ENCODE measurements at places on chromosomes 6 and 20.

DNA sequence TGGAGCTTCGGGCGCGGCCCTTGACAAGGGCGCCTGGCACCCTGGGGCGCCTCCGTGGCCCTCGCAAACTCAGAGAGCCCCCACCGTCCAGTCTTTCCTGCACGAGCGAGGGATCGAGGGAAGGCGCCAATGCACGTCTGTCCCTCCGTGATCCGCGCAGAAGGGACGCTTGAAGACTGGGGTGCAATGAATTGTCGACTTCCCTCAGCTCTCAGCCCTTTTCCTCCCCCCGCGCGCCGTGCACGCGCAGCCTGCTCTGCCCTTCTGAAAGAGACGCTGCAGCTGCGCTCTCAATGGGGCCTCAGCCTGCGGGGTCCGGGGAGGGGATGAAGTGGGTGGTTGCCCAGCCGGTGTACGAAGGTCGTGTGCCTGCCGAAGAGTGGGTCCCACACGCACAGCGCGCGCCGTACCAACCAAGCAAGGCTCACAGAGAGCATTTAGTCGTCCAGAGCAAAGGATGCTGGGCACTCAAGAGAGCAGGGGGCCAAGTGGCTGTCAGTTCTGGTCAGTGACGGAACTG lies 5.5 kb upstream of the SOX4 start:
- no peak for DNase-seq

DNA sequence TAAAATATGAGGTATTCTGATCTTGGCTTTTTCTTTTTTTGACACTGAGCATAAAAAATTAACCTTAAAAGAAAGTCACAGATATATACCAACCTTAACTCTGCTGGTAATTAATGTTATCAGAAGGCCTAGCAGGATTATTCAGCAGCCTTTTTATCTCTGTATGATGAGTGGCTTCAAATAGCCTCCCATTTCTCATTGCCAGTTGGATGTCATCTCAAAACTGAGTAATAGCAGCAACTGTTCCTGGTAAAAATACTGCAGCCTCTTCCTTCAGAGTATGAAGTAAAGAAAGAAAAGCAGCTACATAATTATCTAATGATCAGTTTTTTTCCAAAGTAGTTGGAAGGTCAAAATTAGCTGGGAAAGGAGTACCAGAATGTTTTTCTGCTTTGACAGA lies 24.9 kb upstream of the HDGFL1 start:
- no peak for DNase-seq

DNA sequence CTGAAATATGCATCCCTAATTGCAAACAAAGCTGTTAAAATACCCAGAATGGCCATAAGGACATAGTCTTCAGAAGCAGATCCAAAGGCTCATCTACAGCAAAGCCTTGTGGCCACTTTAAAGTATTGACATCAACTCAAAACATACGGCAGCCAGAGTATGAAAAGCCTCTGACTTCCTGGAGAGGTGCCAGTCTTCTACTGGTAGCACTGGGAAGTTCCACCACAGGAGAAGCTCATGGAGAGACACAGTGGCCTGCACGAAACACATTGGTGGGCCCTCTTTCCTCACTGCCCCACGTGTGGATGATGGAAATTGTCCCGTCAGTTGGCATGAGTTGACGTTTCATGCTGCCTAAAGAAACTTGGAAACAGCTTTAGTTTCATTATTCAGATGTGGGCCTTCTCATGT lies 202.6 kb upstream of the HEY2 start:
- no peak for DNase-seq

DNA sequence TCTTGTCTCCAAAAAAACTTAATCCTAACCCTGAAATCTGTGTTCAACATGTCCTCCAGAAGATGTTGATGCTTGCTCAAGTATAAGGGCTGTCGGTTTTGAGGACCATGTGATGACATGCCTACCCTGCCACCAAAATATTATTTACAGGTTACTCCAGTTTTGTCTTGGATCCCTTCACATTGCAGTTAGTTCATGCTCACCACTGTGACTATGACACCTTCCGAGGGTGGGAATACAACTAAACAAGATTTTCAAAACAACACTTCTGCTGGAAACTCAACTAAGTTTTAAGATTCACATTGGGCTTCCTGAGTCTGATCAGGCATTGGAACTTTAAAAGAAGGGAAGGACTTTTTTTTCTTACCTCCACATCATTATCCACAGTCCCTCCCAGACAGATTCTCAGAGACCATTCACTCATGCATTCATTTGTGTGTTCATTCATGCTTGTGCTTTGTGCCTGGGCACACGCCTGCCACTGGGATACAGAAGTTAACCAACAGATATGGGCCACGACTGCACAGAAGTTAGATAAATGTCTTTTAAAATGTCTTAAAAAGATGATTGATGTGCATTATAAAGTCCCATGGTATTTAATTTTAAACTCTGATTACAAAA lies 118.7 kb upstream of the GJE1 start:
- DNase-seq = no peak

- DNase-seq = no peak
Measured at GRCh38 chr6:55198715-55199114, 24.4 kb downstream of the HCRTR2 start.

DNA sequence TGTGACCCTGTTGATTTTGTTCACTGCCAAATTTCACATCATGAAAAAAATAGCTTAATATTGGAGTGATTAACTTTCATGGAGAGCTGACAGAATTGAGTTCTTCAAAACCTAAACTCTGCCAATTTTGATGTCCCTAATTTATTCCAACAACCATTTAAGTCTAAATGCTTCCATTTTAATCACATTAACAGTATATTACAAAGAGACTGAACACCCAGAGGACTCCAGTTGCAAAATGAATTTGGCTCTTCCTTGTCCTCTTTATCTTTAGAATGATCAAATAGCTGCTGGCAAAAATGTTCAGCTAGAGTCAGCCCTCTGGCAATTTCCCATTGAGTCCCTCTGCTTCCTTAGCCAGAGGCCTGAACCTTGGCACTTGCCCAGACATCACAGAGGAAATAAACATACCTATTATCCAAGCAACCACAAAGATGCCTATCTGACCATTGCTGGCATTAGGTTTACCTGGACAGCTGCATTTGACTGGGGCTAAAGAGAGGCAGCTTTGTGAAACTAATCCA lies 299.0 kb upstream of the STXBP5 start:
- peak; percentile 42 for DNase-seq

GRCh38 chr6:45350186-45350710 lies 22.1 kb downstream of the RUNX2 start:
- DNase-seq = no peak

DNA sequence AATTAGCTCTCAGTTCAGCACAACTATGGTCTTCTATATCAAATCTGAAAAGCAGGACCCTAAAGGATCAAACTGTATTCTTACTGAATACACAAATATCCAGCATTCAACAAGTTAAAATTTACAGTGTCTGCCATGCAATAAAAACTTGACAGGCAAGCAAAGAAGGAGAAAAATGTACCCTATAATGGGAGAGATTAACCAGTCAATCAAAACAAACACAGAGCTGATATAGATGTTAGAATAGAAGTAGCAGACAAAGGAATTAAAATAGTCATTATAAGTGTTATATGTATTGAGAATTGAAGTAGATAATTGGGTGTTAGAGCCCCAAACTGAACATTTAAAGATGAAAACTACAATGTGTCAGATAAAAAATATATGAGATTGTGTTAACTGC lies 914.9 kb downstream of the EPHA7 start:
- no peak for DNase-seq

DNA sequence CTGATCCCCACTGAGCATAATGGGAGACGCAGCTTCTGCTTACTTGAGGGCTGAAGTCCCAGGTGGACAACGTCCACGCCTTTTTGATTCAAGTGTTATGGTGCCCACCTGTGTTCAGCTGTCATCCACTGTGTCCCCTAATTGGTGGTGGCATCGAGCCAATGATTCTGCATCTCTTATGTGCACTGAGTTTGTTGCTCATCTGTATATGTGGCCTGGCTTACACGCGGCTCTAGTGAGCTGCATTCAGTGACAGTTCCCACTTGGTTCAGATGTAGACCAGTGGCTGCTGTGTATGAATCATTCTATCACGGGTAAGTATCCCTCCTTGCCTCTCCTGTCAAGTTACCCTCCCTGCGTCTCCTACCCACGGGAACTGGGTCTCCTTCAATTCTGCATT lies 131.2 kb upstream of the CLDN20 start:
- DNase-seq = no peak

DNA sequence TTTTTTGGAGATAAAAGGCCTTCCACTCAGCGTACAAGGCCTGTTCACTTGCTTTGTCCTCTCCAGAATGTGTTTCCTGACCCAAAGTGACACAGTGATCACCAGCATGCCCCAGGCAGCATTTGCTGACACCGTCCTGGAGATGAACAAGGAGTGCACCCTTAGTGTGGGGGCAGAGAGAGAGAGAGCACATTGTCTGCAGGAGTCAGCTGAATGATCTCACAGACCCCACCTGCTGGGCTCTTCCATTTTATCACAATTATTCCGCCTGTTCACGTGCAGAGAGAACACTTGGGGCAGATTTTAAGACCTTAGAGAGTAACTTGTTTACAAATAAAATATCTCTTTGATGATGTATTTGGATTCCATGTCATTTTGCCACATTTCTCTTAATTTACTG lies 22.4 kb upstream of the MAS1L start:
- no peak for DNase-seq

DNA sequence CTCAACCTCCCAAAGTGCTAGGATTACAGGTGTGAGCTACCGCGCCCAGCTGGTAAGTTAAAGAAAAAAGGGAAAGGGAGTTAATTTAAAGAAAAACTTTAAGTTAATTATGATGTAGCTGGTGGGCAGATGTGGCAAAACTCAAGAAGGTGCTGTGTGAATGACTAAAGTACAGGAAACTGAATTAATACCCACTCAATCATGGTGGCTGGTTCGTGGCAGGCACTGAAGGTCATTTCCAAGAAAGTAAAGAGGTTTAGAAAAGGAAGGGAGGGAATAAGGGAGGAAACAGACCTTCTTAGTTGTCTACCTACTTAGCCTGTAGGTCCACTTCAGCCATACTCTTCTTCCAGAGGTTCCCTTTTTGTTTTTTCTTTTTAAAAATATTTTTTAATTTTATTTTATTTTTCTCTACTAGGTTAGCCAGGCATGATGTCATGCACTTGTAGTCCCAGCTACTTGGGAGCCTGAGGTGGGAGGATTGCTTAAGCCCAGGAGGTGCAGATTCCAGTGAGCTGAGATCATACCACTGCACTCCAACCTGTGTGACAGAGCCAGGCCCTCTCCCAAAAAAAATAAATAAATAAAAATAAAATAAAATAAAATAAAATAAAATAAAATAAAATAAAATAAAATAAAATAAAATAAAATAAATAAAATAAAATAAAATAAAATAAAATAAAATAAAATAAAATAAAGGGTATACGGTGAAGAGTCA lies 11.9 kb upstream of the TGM3 start:
- DNase-seq = no peak

GRCh38 chr6:36963451-36964290 lies 9.1 kb downstream of the PI16 start:
- DNase-seq = no peak

- DNase-seq = no peak
Measured at GRCh38 chr20:17859002-17859615, 109.5 kb downstream of the SNX5 start.

DNA sequence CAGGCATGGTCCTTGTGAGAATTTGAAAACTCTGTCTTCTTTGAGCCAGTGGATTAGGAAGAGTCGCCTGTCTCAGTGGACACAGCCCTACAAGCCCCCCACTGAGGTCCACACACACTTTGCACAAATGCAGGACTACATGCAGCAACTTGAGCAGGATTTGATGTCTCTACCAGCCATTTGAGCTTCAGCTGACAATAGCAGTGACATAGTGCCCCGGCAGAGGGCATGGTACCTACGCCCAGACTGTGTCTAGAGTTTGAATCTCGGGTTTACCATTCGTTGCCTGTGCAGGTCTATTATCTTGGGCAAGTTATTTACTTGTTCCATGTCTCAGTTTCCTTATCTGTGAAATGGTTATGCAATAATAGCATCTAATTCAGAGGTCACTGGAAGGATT lies 580.1 kb downstream of the TFAP2B start:
- DNase-seq = no peak
